GM23338 (cell line): ENCODE measurements at places on chromosomes 3 and 15. TPM values are rescaled to one million over a fixed set of nuclear protein-coding genes. Genes with fewer than 3 reads are reported as not detected.
A peak's percentile ranks its signal among the peaks of the same experiment; 100 is the strongest.

Gene AHSG
- total RNA-seq: 0.10 TPM in 1 of 2 replicates, not detected in the other

Gene HGD
- not detected in 2 replicates for total RNA-seq

Gene CYP1A2
- total RNA-seq: not detected in 2 replicates

Gene ZNF860
- total RNA-seq: 12.4 and 14.7 TPM in 2 replicates

DNA sequence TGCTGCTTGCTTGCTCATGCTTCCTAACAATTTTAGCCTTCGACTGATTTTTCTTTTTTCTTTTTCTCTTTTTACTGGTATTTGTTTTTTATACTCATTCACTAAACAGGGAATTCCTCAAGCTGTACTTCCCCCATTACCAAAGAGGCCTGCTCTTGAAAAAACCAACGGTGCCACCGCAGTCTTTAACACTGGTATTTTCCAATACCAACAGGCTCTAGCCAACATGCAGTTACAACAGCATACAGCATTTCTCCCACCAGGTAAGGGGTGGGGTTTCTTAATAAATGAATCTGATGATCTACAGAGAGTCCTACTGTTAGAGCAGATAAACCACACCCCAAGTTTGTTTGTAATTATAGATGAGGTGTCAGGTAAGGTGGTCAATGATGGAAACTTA, 178.8 kb downstream of the MBNL1 start:
- DNase-seq: no peak
- H3K36me3 ChIP-seq: no peaks in the 10 kb centered on the region
- H3K4me1 ChIP-seq: peaks cover 9% of the 10 kb centered on the region
- H3K4me3 ChIP-seq: no peak overlapping the region

DNA sequence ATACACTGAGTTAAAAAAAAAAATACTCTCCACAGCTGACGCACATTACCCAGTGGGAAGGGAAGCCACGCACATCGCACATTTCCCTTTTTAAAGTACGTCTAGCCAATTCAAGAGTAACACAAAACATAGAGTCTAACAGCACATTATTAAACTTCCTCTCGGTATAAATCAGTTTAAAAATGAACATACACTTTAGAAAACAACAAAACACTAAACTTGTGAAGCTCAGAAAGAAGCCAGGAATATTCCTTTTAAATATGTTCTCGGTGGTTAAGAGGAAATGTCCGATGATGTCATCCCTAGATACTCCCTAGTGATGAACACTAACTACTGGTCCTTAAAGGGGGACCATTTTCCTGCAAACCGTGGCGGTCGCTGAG, 721 bp downstream of the MYEF2 start:
- H3K27me3 ChIP-seq: no peaks in the 10 kb centered on the region
- H3K4me3 ChIP-seq: peak overlapping the region; percentile 63
- peak overlapping the region; percentile 84; the same call in 1 of the 2 replicates for H3K27ac ChIP-seq
- H3K36me3 ChIP-seq: no peaks in the 10 kb centered on the region
- peaks cover 27% of the 10 kb centered on the region for H3K4me1 ChIP-seq
- DNase-seq: peak; percentile 51

GRCh38 chr3:109229174-109229847, 87.0 kb downstream of the DPPA2 start:
- no peaks in the 10 kb centered on the region for H3K36me3 ChIP-seq
- H3K27me3 ChIP-seq: no peaks in the 10 kb centered on the region
- 0 out of 2 replicates have a peak, but pooled peaks cover under 1% of the 10 kb centered on the region for H3K4me1 ChIP-seq
- DNase-seq: no peak

DNA sequence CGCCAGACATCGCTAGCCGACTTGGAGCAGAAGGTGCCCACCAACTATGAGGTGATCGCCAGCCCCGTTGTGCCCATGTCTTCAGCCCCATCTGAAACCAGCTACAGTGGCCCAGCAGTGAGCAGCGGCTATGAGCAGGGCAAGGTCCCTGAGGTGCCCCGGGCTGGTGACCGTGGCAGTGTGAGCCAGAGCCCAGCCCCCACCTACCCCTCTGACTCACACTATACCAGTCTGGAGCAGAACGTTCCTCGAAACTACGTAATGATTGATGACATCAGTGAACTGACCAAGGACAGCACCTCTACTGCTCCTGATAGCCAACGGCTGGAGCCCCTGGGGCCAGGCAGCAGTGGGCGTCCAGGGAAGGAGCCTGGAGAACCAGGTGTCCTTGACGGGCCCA, 12.9 kb upstream of the APEH start:
- H3K4me3 ChIP-seq: no peak overlapping the region
- DNase-seq: no peak
- no peaks in the 10 kb centered on the region for H3K27me3 ChIP-seq
- H3K36me3 ChIP-seq: no peaks in the 10 kb centered on the region

DNA sequence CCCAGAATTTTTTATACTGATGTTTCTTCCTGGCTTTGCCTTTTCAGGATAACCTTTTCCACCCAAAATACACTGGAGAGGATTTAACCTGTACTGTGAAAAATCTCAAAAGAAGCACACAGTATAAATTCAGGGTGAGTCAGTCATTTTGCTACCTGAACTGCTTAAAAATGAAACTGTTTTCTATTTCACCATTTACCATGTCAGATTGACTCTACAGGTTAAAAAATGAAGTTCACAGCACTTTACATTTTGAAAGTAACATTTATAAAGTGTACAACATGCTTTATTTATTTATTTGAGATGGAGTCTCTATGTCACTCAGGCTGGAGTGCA, 115.2 kb downstream of the GHSR start:
- H3K27ac ChIP-seq: no peak overlapping the region
- H3K4me3 ChIP-seq: no peak overlapping the region
- peaks cover 22% of the 10 kb centered on the region for H3K36me3 ChIP-seq
- H3K27me3 ChIP-seq: no peaks in the 10 kb centered on the region
- no peak for DNase-seq

DNA sequence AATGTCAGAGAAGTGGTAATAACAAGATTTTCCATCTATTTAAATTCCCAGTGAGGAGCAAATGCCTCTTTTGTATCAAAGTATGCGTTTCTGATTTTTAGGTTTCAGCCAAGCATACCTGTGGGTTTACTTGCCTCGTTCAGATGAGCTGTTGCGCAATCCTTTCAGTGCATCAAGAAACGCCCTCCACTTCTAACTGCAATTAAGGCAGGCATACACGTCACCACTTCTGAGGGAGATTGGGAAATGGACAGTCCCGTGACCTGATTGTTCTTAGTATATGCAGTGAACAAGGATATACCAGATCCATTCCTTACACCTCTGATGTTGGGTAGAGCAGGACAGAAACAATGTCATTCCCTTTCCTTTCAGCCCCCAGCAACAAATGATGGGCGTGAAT, 219.0 kb downstream of the ITPR1 start:
- H3K36me3 ChIP-seq: no peaks in the 10 kb centered on the region
- no peak overlapping the region for H3K27ac ChIP-seq
- H3K4me1 ChIP-seq: peaks cover 28% of the 10 kb centered on the region
- no peak overlapping the region for H3K4me3 ChIP-seq

DNA sequence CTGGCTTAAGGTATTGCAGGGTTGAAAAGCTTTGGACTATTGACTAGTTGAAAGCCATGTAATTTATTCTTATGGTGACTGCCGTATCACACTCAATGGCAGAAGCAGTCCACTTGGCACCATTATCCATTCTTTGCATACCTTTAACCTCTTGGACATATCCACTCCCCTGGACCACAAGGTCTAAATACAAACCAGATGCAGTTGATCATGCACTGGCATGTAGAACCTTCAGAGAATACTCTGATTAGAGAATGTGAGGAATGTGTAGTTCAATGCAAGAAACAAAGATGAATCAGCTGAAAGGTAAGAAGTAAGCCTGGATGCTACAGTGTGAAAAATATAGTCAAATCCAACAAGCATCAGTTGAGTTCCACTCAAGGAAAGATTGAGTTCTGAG, 93.1 kb downstream of the FRMD5 start:
- no peaks in the 10 kb centered on the region for H3K27me3 ChIP-seq
- H3K36me3 ChIP-seq: no peaks in the 10 kb centered on the region
- H3K4me1 ChIP-seq: peaks cover 12% of the 10 kb centered on the region
- no peak for DNase-seq
- no peak overlapping the region for H3K4me3 ChIP-seq

DNA sequence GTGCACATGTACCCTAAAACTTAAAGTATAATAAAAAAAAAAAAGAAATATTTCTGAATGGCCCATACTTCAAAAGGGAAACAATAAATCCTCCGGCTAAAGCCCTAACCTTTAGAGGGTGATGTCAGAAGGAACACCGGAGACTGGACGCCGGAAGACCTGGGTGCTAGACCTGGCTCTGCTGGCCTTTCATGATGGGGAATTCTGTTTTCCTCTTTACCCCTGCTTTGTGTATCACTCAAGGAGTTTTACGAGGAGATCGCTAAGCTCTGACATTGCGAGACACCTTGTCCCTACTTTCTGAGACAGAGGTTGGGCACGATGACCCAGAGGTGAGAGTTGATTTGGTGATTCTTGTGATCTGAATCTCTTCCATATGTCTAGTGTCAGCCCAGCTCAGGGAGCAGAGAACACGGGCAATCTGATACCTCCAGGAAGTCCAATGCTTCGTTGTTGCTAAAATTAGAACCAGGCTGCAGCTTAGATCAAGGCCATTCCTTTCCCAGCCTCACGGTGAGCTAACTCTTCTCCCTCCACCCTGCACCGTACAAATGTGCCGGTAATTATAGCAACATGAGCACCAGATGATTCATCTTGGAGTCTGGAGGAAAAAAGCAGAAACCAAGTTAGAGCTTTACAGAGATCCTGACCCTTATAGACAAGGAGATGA, 42.0 kb upstream of the CFAP161 start:
- no peaks in the 10 kb centered on the region for H3K27me3 ChIP-seq
- no peaks in the 10 kb centered on the region for H3K36me3 ChIP-seq
- DNase-seq: no peak
- no peak overlapping the region for H3K27ac ChIP-seq
- H3K4me3 ChIP-seq: no peak overlapping the region

- H3K27me3 ChIP-seq: no peaks in the 10 kb centered on the region
- H3K4me1 ChIP-seq: peaks cover 9% of the 10 kb centered on the region; the same call in 1 of the 2 replicates
- H3K36me3 ChIP-seq: no peaks in the 10 kb centered on the region
- no peak overlapping the region for H3K27ac ChIP-seq
- no peak overlapping the region for H3K4me3 ChIP-seq
Observed at GRCh38 chr3:124230998-124231397, 239.1 kb upstream of the ROPN1 start.
